ENCODE measurements at places on chromosomes 13 and 19.

- DNase-seq = no peak
These were observed 70.6 kb downstream of the STK24 start for GRCh38 chr13:98506322-98506721.

GRCh38 chr19:23542562-23542961, 144.4 kb downstream of the ZNF675 start:
- DNase-seq = no peak

DNA sequence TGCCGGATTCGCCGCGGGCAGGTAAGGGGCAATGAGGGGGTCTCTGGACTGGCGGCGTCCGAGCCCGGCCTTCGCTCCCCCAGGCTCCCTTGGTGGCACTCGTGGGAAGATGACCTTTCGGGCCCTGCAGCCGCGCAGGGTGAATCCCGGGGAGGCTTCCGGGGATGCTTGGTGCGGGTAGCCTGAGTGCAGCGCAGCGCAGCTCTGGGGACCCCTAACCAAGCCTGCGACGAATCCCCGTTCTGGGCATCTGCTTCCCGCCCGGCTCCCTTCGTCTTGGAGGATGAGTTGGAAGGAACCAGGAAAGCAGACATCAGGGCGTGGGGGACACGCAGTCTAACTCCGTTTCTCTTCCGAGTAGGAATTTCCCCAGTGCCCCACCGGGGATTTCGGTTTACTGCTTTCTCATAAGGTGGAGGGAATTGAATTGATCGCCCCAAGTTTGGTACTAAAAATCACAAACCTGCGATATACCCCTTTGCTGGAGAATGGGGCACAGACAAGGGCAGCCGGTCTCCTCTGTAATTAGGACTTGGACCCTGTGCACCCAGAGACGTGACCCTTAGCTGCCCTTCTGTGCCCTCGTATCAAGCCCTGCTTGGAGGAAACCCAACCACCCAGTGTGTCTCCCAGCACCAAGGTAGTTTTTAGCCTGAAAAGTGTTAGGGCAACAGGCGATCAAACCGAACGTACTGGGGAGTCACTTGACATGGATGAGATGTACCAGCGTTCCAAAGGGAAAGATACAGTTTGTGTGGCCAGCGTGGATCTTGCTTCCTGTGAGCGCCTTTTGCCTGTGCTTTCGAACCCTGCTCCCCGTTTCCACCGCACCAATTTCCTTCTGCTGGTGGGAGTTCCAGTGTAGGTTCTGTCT, 1.0 kb downstream of the GPC5 start:
- no peak for DNase-seq

DNA sequence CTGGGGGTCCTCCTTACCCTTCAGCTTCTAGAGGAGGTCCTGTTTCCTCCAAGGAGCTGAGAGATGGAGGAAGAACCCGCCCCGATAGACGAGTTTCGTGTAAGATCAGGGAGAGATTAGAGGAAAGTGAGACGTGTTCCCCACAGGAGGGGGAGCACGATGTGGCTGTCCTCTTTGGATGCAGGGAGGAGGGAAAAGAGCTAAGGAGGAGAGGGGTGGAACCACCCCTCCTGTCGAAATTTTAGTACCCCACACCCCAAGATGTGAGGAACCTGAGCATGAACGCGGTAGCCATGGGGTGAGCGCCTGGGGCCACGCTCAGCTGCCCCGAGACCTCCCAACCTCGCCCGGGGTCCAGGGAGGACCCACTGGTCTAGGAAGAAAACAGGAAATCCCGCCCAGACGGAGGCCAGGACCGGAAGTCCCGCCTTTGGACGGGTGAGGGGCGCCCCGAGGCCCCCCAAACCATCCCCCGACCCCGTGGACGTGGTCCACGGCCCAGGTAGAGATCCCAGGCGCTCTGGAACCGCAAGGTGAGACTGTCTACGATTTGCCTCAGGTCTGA, 1.2 kb downstream of the AKT1S1 start:
- no peak for DNase-seq

- no peak for DNase-seq
These were observed 15.3 kb downstream of the TNFSF14 start for GRCh38 chr19:6654347-6655310.

DNA sequence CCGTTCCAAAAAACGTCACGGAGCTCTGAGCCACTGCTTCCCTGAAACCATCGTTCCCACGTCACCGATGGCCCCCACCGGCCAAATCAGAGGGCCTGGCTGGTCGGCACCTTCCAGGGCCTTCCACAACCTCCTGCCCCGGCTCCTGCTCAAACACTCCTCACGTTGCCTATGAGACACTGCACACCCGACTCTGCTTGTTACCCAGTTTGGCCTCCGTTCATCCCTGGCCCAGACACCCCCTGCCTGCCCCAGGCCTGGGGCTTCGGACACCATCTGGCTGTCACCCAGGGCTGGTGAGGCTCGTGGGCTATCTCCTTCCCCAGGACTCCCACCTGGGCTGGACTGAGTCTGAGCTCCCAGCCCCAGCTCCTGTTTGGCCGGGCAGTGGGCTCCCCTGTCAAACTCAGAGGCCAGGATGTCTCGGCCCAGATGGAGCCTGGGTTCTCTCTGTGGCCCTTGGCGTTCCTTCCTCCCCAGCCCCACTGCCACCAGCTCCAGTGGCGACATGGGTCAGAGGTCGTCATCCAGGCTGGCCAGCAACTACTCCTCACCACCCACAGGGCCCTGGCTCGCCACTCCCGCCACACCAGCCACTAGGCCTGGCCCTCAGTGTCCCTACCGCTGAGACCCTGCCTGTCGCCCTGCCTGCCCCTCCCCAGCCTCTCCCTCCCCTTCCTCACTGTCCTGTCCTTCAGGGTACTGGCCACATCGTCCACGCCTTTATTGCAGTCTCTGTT, 17.7 kb downstream of the CERS1 start:
- DNase-seq = no peak
